Mesothelial cell of epicardium (in vitro differentiated cells): ENCODE measurements at places on chromosomes 12 and 14.

DNA sequence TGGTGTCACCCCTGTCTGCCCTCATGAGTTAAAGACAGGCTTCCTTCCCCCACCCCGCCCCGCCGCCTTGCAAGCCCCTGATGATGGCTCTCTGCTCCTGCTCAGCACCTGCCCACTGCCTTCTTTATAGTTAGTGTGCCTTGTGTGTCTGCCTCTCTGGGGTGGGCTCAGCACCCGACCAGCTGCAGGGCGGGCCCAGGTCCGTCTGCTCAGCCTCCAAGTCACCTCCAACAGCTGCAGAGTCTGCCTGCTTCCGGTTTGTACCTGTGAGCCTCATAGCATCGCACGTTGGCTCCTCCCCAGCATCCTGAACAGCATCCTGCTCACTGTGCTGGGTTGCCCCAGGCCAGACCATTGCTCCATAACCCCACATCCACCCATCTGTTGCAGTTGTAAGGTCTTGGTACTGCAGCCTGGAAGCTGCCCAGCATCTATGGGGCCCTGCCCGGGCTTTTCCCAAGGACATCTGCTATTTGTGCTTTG is 3.5 kb downstream of the TGFB3 start:
- no peak for DNase-seq

GRCh38 chr12:110531741-110532333 is 29.7 kb downstream of the RAD9B start:
- no peak for DNase-seq

- no peak for DNase-seq
Measured at GRCh38 chr14:97311411-97311810, 514.2 kb downstream of the VRK1 start.

GRCh38 chr12:6607751-6608591 is 792 bp upstream of the CHD4 start:
- DNase-seq: no peak

DNA sequence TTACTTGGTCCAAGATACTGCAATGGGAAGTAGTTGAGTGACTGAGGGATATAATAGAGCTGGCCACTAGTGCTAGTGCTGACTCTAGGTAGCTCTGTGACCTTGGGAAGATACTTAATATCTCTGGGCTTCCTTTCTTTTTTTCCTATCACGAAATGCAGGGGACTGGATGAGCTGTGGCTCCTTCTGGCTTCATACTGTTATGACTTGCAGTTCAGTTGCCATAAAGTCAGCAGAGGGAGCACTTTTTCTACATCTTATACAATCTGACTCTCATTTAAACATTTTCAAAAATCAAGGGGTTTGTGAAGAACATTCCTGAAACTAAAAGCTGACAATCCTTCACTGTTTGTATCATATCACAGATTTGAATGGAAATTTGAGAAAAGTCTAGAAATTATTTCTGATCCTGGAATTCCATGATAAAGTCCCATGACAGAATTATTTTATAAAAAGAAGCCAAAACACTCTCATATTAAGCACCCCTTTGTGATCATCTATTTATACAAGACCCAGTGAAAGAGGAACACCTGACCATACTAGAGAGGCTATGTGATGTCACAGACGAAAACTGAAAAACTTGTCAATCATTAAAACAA is 5.3 kb downstream of the BHLHE41 start:
- DNase-seq: no peak

- no peak for DNase-seq
Measured at GRCh38 chr14:80215756-80216581, 4.7 kb upstream of the DIO2 start.
